ENCODE measurements at places on chromosomes 4 and X. TPM values are rescaled to one million over a fixed set of nuclear protein-coding genes. Genes with fewer than 3 reads are reported as not detected.
A peak's percentile ranks its signal among the peaks of the same experiment; 100 is the strongest.

- H3K27me3 ChIP-seq: no peaks in the 10 kb centered on the region
- peak overlapping the region; percentile 28 for H3K4me3 ChIP-seq
- no peak for DNase-seq
- H3K4me1 ChIP-seq: no peaks in the 10 kb centered on the region
- H3K36me3 ChIP-seq: no peaks in the 10 kb centered on the region
Observed at GRCh38 chrX:24646745-24647182, 383 bp downstream of the PCYT1B start.

The PLA2G12A gene
- total RNA-seq: 16.9 TPM

- no peak for DNase-seq
- peaks cover 31% of the 10 kb centered on the region for H3K4me1 ChIP-seq
- H3K4me3 ChIP-seq: no peak overlapping the region
- no peak overlapping the region for H3K27ac ChIP-seq
- H3K27me3 ChIP-seq: no peaks in the 10 kb centered on the region
Observed at GRCh38 chr4:143399113-143399949, 62.7 kb downstream of the GAB1 start.

The CXCL3 gene
- not detected for total RNA-seq

GRCh38 chr4:3819210-3819919 lies 53.2 kb downstream of the ADRA2C start:
- no peaks in the 10 kb centered on the region for H3K27me3 ChIP-seq
- DNase-seq: no peak
- H3K4me1 ChIP-seq: no peaks in the 10 kb centered on the region
- no peak overlapping the region for H3K27ac ChIP-seq

The GAGE2A gene
- total RNA-seq: not detected

DNA sequence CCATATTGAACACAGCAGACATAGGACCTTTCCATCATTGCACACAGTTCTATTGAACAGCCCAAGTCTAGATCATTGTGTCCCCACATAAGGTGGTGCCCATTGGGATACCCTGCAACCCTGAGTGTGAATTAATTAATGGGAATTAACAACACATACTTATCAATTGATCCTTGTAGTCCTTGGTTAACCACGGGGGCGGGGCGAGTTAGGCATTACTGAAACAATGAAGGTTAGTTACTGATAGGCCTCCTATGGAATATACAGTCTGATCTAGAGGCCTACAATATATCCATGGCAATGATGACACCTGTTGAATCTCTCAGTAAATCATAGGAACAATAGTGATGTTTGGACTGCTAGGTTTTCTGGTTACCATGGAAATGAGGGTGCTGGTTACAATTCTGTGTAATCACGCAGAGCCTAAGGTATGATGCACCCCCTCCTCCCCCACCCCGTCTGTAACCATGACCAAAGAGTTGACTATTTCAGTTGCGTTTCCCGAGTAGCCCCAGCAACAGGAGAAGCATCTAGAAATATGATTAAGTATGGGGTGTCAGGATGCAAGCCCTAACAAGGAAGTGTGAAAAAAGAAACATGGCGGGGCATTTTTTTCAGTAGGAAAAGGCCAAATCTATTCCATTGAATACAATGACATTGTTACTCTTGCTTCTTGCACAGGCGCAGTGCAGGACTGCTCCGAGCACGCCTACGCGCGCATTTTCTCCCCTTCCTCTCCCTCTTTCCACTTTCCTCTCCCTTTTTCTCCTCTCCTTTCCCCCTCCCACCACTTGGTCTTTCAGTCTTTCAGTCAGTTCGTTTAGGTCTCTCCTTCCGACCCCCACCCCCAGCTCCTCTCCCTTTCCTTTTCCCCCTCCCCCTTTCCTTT lies 677 bp upstream of the NONO start:
- peak overlapping the region; percentile 43 for H3K4me3 ChIP-seq
- H3K4me1 ChIP-seq: peaks cover 10% of the 10 kb centered on the region
- H3K36me3 ChIP-seq: no peaks in the 10 kb centered on the region
- H3K27ac ChIP-seq: peak overlapping the region; percentile 85

- no peaks in the 10 kb centered on the region for H3K4me1 ChIP-seq
- H3K4me3 ChIP-seq: no peak overlapping the region
Observed at GRCh38 chr4:15318621-15319348, 109.0 kb upstream of the C1QTNF7 start.

DNA sequence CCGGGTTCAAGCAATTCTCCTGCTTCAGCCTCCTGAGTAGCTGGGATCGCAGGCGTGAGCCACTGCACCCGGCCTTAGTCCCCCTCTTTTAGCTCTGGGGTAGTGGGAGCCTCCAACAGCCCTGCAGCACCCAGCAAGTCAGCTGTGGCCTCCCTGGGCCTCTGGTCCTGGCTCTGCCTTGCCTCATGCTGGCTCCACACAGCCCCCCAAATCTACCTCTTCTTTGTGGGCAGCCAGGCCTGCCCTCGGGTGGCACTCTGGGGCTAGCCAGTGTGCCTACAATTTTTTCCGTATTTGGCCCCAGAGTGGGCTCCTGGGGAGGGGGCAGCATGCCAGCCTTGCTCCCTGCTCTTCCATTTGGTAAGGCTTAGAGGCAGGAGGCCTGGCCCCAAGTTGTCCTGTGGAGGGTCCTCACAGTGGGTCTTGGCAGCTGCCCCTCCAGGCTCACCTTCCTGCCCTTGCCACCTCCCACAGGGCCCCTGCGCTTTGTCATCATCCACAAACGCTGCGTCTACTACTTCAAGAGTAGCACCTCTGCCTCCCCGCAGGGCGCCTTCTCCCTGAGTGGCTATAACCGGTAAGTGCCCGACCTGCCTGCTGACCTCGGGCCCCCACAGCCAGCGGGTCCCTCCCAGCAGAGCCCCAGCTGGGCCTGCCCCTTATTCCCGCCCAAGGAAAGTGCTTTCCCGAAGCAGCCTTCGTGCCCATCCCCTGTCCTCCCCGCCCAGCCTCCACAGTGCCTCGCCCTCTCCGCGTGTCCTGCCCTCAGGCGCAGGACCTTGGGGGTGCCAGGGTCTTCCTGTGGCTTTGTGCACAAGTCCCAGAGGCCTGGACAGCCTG lies 21.0 kb upstream of the ADD1 start:
- no peak for DNase-seq
- H3K36me3 ChIP-seq: peaks cover 40% of the 10 kb centered on the region
- H3K4me3 ChIP-seq: no peak overlapping the region
- no peak overlapping the region for H3K27ac ChIP-seq
- no peaks in the 10 kb centered on the region for H3K27me3 ChIP-seq
- peaks cover 22% of the 10 kb centered on the region for H3K4me1 ChIP-seq

The TNIP3 gene
- total RNA-seq: not detected

DNA sequence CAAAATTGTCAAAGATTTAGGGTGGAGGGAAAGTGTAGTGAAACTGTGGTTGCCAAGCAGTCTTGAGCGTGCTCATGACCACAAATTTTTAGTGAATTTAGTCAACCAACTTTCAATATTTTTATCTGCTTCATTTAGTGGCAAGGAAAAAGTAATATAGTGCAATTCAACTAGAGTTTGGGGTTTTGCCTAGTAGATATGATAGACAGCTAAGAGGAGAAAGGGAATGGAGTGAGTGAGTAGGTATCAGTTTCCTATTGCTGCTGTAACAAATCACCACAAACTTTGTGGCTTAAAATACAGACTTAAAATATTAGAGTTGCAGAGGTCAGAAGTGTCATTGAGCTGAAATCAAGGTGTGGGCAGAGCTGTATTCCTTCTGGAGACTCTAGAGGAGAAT lies 3.7 kb upstream of the CT47C1 start:
- H3K4me3 ChIP-seq: no peak overlapping the region
- H3K27ac ChIP-seq: no peak overlapping the region
- no peaks in the 10 kb centered on the region for H3K36me3 ChIP-seq
- H3K4me1 ChIP-seq: no peaks in the 10 kb centered on the region

DNA sequence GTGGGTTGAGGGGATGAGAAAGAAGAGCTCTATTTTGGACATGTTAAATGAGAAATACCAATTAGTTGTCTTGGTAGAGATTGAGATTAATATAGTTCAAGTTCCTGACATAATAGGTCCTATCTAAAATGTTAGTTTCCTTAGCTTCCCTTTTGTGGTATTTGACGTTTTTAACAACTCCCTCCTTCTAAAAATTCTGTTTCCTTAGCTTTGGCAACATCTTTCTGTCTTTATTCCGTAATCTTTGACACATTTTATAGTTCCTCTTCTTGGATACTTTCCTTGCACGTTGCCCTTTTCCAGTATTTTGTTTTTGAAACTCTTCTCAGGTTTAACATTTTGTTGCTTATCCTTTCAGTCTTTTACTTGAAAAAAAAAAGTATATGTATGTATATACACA lies 36.9 kb downstream of the LAMTOR3 start:
- no peaks in the 10 kb centered on the region for H3K4me1 ChIP-seq
- no peak overlapping the region for H3K4me3 ChIP-seq
- H3K27me3 ChIP-seq: no peaks in the 10 kb centered on the region
- no peak overlapping the region for H3K27ac ChIP-seq

The OCIAD1 gene
- total RNA-seq: 72.4 TPM

DNA sequence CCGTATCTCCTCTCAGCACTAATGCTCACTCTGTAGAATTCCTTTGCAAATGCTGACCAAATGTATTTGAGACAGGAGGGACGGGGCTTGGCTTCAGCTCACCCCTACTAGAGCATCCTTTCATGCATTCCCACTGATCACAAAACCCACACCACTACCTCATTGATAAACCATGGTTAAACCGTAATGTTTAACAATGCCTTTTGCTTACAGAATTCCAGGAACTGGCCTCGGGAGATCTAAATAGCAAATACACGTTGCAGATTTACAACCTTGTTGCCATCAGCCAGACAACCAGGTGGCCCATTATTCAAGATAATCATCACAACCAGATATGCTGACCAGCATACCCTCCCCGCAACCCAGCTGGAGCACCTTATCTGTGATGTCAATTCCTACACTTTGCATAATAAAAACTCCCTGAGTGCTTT lies 391.9 kb downstream of the KCTD8 start:
- no peak overlapping the region for H3K4me3 ChIP-seq
- no peaks in the 10 kb centered on the region for H3K36me3 ChIP-seq
- DNase-seq: no peak
- no peak overlapping the region for H3K27ac ChIP-seq
- H3K4me1 ChIP-seq: no peaks in the 10 kb centered on the region

The HTRA3 gene
- 33.1 TPM for total RNA-seq

DNA sequence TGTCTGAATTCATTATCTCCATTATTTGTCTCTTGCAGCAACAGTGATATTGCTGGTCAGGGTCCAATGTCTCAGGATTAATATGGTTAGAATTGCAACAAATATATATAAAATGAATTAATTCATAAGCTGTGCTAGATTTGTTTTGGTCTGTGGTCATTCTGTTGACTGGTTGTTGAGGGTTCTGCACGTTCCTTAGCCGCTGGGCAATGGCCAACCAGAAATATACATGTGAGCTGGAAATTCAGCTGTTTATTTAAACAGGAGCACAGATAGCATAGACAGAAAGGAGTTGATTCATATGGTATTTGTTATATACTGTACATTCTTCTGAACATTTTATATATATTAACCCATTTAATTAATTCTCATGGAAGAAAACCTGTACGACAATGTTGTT lies 100.8 kb downstream of the RPA4 start:
- H3K27ac ChIP-seq: no peak overlapping the region
- no peak for DNase-seq
- no peaks in the 10 kb centered on the region for H3K4me1 ChIP-seq
- no peaks in the 10 kb centered on the region for H3K27me3 ChIP-seq

The CSAG2 gene
- not detected for total RNA-seq

Data from vagina (tissue), 2 donors.